Vagina (tissue), 2 donors: ENCODE measurements at places on chromosomes 13 and 19.

- no peak for DNase-seq
These were observed 208.6 kb upstream of the PRR20A start for GRCh38 chr13:56932104-56932503.

- no peak for DNase-seq
These were observed 426.2 kb upstream of the KLHL1 start for GRCh38 chr13:70534466-70534865.

DNA sequence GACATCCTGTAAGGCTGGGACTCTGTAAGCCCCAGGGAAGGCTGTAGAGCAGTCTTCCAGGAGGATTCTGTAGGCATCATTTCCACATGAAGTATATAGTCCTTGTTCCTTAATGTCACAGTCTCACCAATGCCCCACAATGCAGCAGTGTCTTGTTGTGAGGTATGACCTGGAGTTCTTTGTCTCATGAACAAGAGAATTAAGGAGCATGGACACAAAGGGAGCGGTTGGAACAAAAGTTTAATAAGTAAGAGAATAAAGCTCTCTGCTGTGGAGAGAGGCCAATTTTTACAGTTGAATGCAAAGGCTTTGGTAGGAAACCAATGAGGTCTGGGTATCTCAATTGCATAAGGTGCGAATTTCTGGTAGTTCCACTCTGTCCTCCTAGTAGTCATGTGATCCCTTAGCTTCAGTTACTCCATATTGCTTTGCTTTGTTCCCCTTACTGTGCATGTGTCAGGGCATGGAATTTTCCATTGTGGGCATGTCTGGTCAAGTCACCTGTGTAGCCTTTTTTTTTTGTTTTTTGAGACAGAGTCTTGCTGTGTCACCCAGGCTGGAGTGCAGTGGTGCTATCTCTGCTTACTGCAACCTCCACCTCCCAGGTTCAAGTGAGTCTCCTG lies 124.3 kb upstream of the TMTC4 start:
- DNase-seq = no peak

DNA sequence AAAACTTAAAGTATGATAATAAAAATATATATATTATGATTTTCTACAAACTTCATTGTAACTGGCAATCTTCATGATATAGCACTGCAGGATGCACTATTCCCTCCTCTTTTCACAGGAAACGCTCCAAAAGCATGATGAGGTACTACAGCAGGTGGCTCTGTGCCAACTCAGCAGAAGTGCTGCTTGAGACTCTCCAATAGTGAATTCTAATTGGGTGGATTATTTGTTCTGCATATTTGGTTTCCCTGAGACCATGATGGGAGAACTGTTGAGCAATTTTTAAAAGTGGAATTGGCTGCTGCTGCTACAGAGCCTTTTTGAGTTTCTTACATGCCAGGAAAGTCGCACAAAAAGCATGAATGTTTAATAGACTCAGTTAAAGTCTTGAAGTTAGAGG lies 1782.4 kb upstream of the PCDH20 start:
- DNase-seq = no peak

GRCh38 chr13:109874484-109875454 lies 88.4 kb upstream of the IRS2 start:
- no peak for DNase-seq

DNA sequence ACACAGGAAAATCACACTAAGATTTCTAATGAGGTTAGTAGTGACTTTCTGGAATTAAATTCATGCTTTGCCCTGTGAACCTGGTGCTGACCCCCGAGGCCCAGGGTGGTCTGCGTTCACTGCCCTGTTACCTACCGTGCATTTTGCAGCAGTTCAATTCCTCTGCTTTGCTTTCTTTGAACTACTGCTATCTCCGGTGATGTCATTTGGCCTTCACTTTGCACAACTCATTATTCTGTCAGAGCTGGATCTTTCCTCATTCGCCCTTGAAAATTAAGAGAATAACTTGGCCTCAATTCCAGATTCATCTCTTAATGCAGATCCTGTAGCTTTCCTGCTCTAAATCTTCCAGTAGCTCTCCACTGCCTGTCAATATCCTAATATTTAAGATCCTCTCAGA lies 8.8 kb upstream of the LRRC63 start:
- DNase-seq = no peak

GRCh38 chr13:27942972-27943371 lies 23.2 kb downstream of the PDX1 start:
- no peak for DNase-seq

DNA sequence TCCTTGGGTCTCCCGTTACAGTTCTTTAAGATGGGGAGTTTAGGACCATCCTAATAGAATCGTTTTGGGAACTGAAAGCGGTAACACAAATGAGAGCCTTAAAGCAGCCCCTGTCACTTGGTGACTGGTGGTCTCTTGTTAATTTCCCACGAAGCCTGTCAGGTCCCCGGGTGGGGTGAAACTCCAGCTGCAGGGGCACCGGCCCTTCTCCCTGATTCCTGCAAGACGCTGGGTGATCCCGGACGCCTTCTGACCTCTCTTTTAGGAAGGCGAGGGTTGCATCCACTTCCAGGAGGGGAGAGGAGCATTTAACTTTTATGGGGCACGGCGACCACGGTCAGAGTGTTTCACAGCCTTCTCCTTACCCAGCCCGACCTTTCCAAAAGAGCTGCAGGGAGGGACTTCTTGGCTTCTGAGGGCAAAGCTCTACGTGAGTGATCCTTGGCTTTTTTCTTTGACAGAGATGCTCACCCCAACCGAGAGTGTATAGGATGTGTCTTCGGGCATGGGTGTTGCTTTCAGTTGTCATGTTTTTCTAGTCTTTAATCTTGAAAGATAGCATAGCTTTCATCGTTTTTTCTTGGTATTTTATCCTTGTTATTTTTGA lies 688 bp downstream of the ZNF225 start:
- DNase-seq = no peak

GRCh38 chr13:99969919-99970650 lies 1.5 kb downstream of the ZIC5 start:
- no peak for DNase-seq

- DNase-seq = no peak
These were observed 410.6 kb downstream of the TBC1D4 start for GRCh38 chr13:75071395-75071794.

GRCh38 chr19:9641810-9642209 lies 20.8 kb upstream of the ZNF561 start:
- DNase-seq = no peak

DNA sequence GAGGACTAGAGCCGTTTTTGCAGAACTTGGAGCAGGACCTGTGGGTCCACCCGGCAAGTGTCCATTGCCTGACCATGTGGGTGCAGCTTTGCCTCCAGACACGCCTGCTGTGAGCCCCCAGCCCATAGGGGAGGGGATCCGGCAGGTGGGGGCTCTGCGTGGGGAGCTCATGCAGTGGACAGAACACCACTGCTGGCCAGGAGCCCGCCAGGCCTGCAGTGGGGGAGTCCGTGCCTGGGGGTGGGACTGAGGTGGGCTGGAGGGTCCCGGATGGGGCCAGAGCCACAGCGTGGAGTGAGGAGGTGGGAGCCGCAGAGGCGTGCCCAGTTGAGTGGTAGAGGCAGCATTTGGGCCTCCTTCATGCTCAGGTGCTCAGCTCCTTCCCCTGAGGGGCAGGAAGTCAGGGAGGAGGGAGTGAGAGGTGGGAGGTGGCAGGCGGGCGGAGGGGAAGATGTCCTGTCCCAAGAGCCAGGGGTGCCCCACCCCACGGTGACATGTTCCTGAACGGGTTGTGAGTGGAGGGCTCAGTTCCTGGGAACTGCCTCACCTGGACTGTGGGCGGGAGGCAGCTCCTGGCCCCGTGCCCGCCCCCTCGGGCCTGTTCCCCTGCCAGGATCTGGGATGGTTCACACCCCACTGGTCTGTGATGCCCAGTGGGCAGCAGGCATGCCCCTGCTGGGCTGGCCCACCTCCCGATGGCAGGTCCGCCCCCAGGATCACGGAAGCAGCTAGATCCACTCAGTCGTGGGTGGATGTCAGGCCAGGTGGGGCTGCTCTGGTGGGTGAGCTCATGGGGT lies 8.8 kb downstream of the ADAT3 start:
- no peak for DNase-seq

DNA sequence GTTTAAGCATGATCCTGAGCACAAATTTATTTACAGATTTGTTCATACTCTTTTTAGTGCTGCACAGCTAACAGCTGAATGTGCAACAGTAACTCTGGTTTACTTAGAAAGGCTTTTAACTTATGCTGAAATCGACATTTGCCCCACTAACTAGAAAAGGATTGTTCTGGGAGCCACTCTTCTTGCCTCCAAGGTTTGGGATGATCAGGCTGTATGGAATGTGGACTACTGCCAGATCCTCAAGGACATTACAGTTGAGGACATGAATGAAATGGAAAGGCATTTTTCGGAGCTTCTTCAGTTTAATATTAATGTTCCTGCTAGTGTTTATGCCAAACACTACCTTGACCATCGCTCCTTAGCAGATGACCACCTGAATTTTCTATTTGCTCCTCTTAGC lies 16.0 kb downstream of the ZNF100 start:
- no peak for DNase-seq

DNA sequence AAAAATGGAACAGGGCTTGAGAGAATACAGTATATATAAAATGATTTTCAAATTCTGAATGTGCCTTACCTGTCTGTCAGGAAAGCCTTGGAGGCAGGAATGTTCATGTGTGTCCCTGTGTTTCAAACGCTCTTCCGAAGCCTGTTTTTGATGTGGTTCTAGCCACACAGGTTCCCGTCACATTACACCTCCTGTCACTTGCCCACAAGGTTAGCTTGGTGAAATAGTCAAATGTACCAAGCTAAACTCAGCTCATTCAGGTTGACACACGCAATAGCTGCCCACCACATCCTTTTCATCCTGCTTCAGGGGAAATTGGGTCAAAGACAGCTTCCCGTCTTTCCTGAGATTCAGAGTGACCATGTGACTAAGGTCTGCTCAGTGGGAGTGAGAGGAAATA lies 574.0 kb downstream of the EFNB2 start:
- no peak for DNase-seq

DNA sequence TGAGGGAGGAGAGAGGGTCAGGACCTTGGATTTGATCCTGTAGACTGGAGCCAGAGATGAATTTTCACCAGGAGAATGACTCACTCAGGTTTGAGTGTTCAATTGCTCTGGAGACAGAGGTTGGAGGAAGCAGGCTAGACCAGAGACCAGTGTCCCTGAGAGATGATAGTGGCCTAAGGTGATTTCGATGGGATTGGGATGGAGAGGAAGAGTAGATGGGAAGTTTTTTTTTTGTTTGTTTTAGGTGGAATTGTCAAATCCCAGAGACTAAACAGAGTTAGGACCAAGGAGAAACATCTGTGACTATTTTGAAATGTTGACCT lies 2.3 kb downstream of the CEBPG start:
- no peak for DNase-seq

GRCh38 chr13:57877601-57878000 lies 246.1 kb downstream of the PCDH17 start:
- no peak for DNase-seq

GRCh38 chr13:33717775-33718174 lies 100.2 kb upstream of the RFC3 start:
- no peak for DNase-seq

- DNase-seq = no peak
These were observed 710 bp downstream of the SHD start for GRCh38 chr19:4279530-4280422.

DNA sequence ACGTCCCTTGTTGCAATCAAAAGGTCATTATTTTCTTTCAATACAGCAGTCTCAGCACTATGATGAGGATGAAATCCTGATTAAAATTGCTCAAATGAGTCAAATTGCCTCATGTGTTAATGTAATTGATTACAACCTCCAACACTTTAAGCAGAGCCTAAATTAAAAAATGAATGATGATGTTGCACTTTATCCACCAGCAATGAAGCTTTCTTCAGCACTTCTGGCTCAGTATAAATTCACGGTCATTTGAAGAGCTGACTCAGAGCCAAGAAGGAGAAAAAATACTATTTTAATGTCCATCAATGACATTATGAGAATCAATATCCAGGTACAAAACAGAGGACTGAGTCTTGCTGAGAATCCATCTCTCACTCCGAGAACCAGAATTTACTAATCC lies 792.6 kb upstream of the ATXN8OS start:
- DNase-seq = no peak

GRCh38 chr19:1279782-1280341 lies 4.5 kb downstream of the FAM174C start:
- DNase-seq = no peak

GRCh38 chr13:45707516-45708100 lies 5.5 kb downstream of the CBY2 start:
- no peak for DNase-seq

DNA sequence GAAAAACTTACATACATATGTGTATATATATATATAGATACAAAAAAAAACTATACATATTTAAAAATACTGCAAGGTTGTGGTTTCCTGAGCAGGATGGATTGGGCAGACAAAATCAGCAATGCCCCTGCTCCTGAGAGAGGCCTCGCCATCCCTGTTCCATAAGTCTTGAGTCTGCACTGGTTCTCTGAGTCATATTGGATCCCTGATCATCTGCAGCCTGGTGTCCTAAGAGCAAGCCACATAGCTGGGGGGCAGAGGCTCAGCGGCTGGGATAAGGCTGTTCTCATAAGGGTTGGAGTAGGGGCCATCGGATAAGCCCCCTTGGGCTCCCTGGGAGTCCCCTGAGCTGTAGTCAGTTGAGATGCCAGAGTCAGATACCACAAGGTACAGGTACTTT lies 3.3 kb downstream of the SWSAP1 start:
- DNase-seq = no peak

- no peak for DNase-seq
These were observed 814.2 kb upstream of the SLITRK5 start for GRCh38 chr13:86856991-86857390.

GRCh38 chr13:107185889-107186288 lies 618.0 kb upstream of the ARGLU1 start:
- no peak for DNase-seq

DNA sequence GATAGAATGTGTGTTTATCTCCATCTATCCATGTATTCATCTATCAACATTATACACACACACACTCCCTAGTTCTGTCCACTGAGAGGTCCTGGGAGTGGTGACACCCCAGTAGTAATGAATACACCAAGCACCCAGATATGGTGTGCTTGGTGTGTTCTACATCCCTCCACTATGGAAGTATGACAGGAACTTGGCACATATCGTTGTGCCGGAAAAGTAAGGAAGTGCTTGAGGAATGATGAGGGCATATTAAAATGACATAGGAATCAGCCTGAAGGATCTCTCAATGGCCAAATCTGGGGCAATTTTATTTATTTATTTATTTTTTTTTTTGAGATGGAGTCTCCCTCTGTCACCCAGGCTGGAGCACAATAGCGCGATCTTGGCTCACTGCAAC lies 28.3 kb upstream of the FBXO17 start:
- DNase-seq = no peak

- no peak for DNase-seq
These were observed 109.5 kb downstream of the KCNRG start for GRCh38 chr13:50124536-50125303.

DNA sequence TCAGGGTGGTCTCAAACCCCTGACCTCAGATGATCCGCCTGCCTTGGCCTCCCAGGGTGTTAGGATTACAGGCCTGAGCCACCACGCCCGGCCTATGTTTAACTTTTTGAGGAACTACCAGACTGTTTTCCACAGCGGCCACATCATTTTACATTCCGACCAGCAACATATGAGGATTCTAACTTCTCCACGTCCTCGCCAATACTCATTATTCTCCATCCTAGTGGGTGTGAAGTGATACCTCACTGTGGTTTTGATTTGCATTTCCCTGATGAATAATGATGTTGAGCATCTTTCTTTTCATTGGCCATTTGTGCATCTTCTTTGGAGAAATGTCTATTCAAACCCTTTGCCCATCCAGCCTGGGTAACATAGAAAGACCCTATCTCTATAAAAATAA lies 14.8 kb downstream of the SLC5A5 start:
- DNase-seq = no peak
